A549 treated with Hydrocortisone at 1 μM for 4 hours (cell line): ENCODE measurements at places on chromosomes 1 and 21. TPM values are rescaled to one million over a fixed set of nuclear protein-coding genes. Genes with fewer than 3 reads are reported as not detected.

The SHE gene
- 0.10 to 0.20 TPM (median 0.12 TPM) in 5 replicates for total RNA-seq

The SH2D1B gene
- 0.06 to 0.15 TPM (median 0.12 TPM) in 5 replicates for total RNA-seq

The NCAM2 gene
- total RNA-seq: not detected in 5 replicates

The MCOLN3 gene
- total RNA-seq: 3.5 to 4.4 TPM (median 3.8 TPM) in 5 replicates

The S100A8 gene
- not detected in 5 replicates for total RNA-seq

The FNDC5 gene
- 0.25 to 0.98 TPM (median 0.42 TPM) in 5 replicates for total RNA-seq

The TRABD2B gene
- total RNA-seq: 2.6 to 4.7 TPM (median 3.3 TPM) in 5 replicates

The SPATA46 gene
- total RNA-seq: not detected in 5 replicates
